ENCODE measurements at places on chromosomes 3 and 15.

DNA sequence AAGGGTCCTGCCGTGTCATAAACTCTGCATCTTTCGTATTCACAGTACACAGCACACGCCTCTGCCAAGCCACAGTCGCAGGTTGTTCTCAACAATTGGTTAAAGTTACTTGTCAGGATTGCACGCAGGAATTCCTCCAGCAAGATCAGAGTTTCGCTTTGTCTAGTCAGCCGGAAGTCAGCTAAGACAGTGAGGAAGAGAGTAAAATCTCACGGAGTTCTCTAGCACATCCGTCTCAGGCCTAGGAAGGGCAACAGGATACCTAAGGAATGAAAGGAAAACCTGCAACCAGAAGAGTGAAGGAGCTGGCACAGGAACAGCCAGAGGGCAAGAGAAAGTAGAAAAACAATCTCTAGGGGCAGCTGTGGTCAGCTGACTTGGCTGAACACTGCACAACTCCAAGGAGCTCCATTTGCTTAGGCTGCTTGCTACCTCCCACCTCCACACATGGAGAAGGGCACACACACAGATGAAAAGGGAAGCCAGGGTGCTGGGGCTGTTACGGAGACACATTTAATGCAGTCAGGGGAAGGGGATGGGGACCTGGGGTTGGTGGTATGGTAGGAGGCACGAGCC lies 23.7 kb downstream of the RORA start:
- no peak for DNase-seq

GRCh38 chr3:196938124-196938523 lies 4.2 kb downstream of the NCBP2 start:
- DNase-seq, result no peak

DNA sequence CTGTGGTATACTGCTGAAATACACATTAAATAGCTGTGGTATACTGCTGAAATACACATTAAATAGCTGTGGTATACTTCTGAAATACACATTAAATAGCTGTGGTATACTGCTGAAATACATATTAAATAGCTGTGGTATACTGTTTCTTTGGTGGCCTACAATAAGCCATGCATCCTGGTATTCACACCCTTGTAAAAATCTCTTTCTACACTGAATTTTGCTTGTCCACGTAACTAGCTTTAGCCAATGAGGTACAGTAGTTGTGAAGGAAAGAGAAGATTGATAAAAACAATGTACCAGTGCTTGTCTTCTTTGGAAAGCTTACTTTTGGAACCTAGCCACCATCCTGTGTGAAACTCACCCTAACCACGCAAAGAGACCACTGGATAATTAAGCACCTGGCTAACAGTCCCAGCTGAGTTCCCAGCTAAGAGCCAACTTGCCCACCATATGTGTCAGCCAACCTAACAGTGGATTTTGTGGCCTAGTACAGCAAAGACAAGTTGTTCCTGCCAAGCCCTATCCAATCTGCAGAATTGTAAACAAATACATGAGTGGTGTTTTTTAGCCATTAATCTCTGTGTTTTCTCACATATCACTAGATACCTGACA lies 103.4 kb upstream of the MELTF start:
- no peak for DNase-seq

DNA sequence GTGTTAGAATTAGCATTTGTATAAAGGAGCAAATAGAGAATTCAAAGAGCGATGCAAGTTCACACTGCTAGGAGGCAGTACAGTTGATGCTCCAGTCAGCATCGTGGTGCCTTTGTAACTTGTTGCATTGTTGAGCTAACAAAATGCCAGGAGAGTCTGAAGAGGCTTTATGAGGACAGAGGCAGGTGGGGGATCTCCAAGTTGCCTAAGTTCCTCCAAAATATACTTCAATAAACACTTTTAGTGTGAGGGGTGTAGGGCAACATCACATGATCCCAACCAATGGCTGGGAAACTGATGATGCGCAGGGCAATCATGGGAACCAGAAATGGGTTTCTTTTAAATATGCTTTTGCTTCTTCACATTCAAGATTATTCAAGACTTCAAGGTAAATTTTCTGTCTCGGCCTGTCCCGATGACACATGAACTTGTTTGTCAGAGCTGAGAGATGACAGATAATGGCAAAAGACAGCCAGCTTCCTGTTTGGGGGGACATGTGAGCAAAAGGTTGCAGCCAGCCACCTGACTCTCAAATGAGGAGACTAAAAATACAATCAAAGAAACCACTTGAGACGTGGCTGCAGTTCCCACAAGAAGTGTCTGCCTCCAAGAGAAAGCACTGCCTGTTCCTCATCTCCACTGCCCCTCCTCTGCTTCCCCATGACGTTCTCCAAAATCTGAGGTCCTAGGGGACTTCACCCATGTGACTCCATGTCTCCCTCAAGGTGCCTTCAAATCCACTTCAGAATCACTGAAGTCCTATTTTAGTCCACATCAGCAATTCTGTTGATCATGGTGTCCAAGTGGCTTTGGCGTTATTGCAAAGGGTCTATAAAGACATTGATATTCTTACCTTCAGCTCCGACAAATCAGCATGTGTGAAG lies 39.3 kb downstream of the KLHL6 start:
- DNase-seq, result no peak

- DNase-seq, result no peak
Observed at GRCh38 chr3:14564741-14565140, 24.6 kb upstream of the GRIP2 start.

GRCh38 chr3:51968883-51969678 lies 1.8 kb upstream of the PCBP4 start:
- no peak for DNase-seq

DNA sequence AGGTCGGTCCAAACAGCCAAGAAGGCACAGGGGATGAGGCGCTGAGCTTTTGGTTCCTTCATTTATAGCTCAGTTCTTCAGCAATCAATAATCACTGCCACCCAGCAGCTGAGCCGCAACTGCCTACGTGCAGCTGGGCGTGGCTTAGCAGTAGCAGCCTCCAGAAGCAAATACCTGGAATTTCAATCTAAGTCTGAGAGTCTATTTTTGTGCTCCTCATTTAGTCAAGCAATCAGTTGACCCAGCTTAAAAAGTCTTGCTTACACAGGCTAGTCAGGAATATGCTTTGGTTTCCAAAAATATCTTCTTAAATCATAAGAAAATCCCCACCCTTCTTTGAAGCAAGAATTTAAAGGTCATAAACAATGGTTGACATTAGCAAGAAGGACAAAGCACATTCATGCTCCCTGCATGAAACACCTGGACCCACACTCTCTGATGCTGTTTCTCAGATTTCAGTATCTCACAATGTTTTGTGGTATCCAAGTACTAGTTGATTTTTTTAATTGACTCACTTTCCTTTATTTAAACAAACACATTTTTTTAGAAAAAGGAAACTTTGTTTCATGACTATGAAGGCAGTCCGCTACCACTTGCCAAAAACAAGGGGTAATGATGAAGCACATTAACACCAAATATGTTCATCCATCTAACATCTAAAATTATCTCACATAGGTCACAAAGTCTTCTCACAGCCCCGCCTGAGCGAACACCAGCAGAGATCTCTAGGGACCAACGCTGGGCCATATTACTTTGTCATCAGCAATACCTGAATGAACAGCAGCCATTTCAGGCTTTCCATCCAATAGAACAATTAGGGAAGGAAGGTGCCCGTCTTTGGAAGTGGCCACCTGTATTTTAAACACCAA lies 106.1 kb downstream of the OXNAD1 start:
- DNase-seq, result no peak

DNA sequence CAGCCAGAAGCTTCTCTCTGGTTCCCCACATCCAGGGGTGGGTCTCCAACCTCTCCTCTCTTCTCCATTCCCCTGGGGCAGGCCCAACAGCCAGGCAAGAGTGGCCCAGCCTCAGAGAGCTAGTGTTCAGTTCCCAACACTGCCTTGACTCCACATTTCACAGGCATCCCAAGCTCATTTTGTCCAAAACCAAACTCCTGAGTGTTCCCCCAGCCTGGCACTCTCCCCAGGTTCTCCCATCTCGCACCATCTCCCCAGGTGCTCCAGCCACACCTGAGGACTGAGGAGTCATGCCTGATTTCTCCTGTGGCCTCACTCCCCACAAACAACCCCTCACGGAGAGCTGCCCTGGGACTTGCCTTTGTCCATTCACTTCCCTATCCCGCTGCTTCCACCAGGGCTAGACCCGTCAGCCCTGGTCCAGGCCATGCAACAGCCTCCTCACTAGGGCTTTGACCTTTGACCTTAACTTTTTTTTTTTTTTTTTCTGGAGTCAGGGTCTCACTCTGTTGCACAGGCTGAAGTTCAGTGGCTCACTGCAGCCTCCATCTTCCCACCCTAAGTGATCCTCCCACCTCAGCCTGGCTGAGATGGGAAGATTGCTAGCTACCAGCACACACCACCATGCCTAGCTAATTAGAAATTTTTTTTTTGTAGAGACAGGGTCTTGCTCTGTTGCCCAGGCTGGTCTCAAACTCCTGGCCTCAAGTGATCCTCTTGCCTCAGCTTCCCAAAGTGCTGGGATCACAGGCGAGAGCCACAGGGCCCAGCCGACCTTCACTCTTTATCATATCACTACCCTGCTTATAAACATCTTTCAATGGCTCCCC lies 3.9 kb upstream of the CSK start:
- no peak for DNase-seq

DNA sequence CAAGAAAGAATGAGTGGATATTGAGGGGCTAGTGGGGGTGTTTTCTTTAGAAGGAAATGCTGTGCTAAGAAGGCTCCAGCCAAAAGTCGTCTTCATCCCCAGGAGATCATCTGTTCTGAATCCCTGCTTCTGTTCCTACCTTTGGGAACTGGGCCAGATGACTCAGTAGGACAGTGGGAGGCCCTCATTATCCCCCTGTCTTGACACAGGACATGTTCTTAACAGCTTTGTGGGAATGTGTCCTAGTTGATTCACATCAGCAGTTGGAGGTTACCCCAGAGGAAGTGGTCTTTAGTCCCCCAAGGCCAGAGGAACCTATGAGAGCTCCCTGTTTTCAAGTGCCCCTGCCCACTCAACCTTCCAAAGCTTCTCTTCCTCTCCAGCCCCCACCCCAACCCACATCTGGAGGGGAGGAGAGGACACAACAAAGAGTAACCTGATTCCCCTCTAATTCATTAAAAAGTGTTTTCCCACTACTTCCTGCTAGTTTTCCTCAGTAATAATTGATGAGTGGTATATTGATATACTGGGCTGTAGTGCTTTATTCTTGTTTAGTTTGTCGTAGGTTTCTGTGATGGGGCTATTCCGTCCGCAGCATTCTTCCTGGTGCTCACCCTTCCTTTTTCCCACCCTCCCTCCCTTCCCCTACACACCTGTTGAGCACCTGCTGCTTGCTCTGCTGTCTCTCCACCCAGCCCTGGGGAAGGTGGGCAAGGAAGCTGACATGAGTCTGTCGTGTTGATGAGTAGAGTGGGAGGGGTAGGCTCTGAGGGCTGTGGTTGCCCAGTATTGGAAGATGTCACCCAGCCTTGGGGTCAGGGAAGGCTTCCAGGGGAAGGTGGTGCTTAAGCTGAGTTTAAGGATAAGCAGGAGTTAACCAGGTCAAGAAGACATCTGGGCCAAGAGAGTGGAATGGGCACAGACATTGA lies 9.3 kb downstream of the PXYLP1 start:
- no peak for DNase-seq

DNA sequence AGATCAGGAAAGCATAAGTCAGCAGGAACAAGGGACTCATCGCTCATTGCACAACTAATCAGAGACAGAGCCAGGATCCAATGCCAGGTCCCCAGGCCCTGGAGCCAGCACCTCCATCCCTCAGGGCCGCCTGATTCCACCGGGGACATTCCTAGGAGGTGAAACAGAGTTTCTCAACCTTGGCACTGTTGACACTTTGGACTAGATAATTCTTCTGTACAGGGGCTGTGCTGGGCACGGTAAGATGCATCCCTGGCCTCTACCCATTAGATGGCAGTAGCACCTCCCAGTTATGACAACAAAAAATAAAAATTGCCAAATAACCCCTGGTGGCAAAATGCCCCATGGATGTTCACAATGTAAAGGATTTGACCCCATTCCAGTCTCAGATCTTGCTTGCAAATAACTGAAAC lies 127.7 kb downstream of the MTHFS start:
- DNase-seq, result no peak

DNA sequence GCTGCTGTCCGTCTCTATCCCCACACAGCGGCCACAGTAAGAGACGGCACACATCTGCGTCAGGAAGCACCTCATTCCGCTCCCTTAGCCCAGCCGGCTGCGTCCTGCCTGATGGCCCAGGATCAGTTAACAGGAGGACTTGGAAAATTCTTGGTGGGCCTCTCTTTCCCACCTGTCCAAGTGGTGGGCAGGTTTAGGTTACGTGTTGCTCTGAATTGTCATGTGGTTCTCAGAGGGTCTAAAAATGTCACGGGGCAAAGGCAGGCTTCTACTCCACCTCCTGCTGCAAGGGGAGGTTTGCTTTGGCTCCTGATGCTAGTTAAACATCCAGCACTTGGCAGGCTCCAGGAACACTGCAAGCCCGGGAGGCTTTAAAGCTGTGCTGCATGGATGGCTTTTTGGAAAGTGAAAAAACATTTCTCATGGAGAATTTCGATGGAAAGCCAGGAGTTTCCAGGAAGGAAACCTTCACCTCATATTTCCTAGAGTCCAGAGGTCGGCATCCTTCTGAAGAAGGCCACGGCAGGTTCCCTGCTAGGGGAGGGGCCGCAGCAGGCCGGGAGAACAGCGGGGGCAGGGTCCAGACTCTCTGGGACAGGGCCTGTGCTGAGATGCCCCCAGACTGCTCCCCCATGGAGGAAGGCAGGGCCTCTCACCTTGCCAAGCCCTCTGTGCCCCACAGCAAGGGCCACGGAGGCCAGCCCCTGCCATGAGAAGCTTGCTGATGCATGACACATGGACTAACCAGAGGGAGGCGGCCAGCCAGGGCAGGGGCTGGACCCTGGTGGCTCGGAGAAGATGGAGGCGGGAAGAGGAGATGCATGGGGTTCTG lies 10.8 kb downstream of the CTSH start:
- no peak for DNase-seq

- DNase-seq, result no peak
Observed at GRCh38 chr3:37588758-37589157, 272.9 kb upstream of the CTDSPL start.

DNA sequence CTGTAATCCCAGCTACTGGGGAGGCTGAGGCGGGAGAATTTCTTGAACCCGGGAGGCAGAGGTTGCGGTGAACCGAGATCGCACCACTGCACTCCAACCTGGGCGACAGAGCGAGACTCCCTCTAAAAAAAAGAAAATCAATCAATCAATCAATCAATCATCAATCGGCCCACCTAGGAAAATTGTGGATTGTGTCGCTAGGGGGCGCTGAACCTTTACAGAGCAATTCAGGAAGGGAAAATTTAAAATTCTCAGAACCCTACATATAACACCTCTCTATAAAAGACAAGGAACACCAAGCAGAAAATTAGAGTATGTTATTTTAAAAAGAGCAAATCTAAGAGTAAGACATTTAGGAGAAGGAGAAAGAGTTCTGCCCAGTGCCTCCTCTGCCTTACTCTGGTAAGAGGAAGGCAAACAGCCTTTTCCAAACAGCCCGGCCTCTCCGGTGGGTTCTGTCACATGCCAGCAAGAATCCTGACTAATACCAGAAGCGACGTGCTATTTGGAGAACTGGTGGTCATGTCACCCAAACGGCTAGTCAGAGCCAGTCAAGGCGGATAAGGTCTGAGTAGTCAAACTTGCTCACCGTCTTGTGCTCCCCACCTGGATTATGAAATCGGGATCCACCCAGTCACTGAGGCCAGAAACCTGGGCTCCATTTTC lies 22.3 kb upstream of the SMCO1 start:
- DNase-seq, result no peak

GRCh38 chr3:185887066-185887465 lies 50.7 kb downstream of the TRA2B start:
- DNase-seq, result no peak

- DNase-seq, result no peak
Observed at GRCh38 chr3:12648384-12648959, 15.4 kb downstream of the RAF1 start.

- DNase-seq, result no peak
Observed at GRCh38 chr3:189567766-189568420, 63.3 kb upstream of the TP63 start.
